ENCODE measurements at places on chromosomes 7 and 10. TPM values are rescaled to one million over a fixed set of nuclear protein-coding genes. Genes with fewer than 3 reads are reported as not detected.

The DNA2 gene
- total RNA-seq: 16.8 TPM

The CRPPA gene
- 15.4 TPM for total RNA-seq

The PRRT4 gene
- 1.4 TPM for total RNA-seq

The ELN gene
- total RNA-seq: 483 TPM

The PROSER2 gene
- total RNA-seq: 3.2 TPM

The HOXA6 gene
- total RNA-seq: 8.4 TPM

The CLCN1 gene
- total RNA-seq: 0.16 TPM

The PRSS37 gene
- total RNA-seq: not detected

Measured in urinary bladder (tissue), 4 donors.